HAP-1 (cell line): ENCODE measurements at places on chromosomes 5 and 9.

- DNase-seq, result no peak
These were observed 365.1 kb upstream of the CCNH start for GRCh38 chr5:87777877-87778276.

GRCh38 chr5:30832519-30832918 lies 361.0 kb upstream of the CDH6 start:
- no peak for DNase-seq

GRCh38 chr5:9529513-9529912 lies 16.4 kb downstream of the SEMA5A start:
- no peak for DNase-seq

DNA sequence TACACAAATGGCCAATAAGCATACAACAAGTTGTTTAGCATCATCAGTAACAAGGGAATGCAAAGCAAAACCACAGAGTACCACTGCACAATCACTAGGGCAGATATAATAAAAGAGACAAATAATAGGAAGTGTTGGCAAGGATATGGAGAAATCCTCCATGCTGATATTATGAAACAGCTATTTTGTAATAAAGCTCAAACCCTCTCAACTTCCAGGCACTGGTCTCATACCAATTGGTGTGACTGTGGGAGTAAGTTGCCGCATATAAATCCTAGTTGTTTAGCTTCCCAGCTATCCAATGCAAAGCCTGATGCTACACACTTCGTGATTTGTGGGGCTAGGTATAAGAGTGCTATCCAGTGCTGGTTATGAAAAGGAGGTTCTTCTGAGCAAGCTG lies 88.6 kb downstream of the SMIM23 start:
- DNase-seq, result no peak
